AG09309 (cell line): ENCODE measurements at places on chromosomes 7 and 10.

GRCh38 chr10:50824782-50825181 is 60.6 kb downstream of the A1CF start:
- DNase-seq, result no peak

DNA sequence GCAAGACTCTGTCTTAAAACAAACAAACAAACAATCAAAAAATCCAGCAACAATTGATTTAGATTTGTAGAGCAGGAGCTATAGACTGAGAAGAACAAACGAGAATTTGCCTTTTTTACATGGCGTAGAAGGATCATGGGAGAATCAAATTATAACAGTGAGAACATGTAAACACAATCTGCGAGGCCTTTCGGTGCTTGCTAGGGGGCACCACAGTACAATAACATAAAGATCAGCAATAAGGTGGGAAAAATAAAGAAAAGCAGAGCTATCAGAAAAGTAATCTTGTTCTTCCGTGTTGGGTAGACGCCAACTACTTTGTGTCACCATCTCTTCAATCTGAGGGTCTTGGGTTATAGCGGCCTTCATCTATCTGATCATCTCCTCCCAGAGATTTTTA is 82.2 kb downstream of the NOD1 start:
- no peak for DNase-seq

- peak; percentile 17 for DNase-seq
Observed at GRCh38 chr10:23095966-23096801, 805 bp downstream of the MSRB2 start.

DNA sequence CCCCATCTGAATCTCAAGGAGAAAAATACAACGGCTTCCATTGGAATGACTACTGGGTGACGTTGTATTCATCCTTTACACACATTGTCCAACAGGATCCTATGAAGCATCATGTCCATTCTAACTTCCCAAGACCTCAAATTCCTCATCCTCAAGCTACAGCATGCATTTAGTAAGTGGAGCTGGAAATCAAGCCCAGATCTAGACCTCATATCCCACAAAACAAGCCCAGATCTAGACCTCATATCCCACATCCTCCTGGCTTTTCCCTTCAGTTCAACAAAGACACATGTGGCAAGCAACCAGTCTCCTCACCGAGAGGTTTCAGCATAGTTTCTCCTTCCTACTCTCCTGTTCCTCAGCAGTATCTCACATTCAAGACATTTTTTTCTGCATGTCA is 12.2 kb downstream of the IGF2BP3 start:
- DNase-seq, result no peak
